ENCODE measurements at places on chromosomes 13 and 19.

DNA sequence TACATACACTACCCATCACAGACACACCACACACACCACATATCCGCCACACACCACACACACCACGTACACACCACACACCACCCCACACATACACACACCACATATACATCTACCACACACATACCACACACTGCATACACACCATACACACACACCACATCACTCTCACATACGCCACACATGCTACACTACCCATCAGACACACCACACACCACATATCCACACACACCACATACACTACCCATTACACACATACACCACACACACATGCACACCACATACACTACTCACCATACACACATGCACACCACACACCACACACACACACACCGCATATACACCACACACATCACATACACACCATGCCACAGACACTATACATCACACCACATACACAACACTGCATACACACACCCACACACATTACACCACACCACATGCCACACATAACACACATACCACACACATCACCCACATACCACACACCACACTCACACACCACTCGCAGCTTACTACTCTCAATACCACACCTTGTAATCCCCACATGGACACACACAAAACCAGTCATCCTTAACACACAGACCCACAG, 9.5 kb downstream of the ERFL start:
- no peak for DNase-seq

DNA sequence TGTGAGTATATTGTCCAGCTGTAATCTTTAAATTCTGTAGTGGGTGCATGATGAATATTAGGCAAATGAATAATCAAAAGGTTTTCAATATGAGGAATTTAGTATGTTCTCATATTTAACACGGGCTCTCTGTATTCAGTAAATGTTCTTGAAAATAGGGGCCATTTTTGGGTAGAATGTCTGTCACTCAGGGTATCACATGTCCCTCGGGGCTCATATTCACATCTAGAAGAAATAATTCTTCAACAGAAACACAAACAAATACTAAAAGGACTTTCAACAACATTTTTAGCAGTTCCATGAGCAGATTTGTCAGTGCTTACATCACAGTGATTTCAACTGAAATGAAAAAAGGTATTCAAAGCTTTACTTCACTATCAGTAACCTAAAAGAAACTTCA, 1388.4 kb upstream of the MIR17HG start:
- DNase-seq = no peak

DNA sequence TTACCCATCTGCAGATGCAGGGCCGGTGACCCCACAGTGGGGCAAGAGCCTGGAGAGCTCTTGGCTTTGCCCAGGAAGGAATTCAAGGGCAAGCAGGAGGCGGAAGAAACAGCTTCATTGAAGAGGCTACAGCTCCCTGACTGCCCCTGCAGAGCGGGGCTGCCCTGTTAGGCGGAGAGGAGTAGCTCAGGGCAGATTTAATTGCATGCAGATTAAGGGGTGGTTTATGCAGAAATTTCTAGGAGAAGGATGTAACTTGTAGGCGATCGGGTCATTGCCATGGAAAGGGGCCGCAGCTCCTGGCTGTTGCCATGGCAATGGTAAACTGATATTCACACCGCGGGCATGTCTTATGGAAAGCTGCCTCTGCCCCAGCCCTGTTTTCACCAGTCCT, 94.1 kb downstream of the ATP11A start:
- DNase-seq = no peak

DNA sequence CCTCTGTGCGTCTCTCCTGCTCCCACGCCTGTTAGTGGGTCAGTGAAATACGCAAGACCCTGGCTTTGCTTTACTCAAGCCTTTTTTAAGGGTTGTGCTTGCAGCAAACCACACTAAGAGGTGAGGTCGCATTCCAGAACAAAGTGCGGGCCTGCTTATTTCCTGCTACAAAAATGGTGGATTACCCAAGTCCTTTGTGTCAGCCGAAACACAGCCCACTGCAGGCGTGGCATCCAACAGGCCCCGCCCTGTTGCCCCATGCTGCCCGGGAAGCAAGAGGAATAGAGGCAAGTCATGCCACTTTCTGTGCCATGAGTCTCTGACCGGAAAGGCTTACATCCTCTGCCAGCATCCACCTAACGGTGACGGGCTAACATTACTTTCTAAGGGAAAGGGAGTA, 7.7 kb upstream of the IRS2 start:
- DNase-seq = no peak

GRCh38 chr13:77055158-77055557, 28.2 kb upstream of the FBXL3 start:
- DNase-seq = no peak

DNA sequence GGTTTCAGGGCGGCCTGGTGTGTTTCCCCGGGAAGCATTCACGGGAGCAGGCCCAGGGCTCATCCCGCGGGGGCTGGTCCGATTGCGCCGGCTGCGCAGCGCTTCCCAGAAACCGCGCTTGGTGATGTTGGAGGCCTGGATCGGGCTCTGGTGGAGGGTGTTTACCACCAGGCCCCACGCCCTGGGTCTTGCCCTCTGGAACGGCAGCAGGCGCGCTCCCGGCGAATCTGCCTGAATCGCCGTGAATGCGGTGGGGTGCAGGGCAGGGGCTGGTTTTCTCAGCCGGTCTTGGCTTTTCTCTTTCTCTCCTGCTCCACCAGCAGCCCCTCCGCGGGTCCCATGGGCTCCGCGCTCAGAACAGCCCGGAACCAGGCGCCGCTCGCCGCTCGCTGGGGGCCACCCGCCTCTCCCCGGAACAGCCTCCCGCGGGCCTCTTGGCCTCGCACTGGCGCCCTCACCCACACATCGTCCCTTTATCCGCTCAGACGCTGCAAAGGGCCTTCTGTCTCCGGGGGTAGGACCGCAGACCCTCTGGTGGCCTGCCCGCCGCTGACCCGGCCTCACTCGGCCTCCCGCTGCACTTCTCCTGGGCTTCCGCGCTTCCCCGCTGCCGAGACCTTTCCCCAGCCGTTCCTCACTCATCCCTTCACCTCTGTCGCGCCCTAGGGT, 69.4 kb upstream of the GJB6 start:
- no peak for DNase-seq

DNA sequence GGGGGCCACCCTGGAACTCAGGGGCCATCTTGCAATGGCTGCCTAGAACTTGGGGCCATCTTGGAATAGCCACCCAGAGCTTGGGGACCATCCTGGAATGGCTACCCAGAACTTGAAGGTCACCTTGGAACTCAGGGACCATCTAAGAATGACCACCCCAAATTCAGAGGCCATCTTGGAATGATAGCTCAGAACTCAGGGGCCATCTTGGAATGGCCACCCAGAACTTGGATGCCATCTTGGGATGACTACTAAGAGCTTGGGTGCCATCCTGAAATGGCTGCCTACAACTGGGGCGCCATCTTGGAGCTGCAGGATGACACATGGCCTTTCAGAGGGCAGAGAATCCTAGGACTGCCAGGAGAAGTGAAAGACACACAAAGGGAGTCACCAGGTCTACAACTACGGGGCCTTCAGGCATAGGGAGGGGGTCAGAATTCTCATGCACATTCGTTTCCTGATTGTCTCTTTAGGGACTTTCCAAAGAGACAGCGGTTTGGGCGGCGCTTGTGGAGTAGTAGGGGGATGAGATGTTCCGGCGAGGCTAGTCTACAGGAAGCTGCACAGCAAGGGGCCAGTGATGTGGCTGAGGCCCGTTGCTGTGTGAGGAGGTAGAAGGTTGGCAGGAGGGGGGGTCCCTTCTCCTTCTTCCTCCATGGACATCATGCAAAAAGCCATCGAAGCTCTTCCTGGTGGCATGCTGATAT, 125.0 kb downstream of the IER2 start:
- no peak for DNase-seq

- no peak for DNase-seq
These were observed 40.8 kb downstream of the IER2 start for GRCh38 chr19:13190781-13191540.

DNA sequence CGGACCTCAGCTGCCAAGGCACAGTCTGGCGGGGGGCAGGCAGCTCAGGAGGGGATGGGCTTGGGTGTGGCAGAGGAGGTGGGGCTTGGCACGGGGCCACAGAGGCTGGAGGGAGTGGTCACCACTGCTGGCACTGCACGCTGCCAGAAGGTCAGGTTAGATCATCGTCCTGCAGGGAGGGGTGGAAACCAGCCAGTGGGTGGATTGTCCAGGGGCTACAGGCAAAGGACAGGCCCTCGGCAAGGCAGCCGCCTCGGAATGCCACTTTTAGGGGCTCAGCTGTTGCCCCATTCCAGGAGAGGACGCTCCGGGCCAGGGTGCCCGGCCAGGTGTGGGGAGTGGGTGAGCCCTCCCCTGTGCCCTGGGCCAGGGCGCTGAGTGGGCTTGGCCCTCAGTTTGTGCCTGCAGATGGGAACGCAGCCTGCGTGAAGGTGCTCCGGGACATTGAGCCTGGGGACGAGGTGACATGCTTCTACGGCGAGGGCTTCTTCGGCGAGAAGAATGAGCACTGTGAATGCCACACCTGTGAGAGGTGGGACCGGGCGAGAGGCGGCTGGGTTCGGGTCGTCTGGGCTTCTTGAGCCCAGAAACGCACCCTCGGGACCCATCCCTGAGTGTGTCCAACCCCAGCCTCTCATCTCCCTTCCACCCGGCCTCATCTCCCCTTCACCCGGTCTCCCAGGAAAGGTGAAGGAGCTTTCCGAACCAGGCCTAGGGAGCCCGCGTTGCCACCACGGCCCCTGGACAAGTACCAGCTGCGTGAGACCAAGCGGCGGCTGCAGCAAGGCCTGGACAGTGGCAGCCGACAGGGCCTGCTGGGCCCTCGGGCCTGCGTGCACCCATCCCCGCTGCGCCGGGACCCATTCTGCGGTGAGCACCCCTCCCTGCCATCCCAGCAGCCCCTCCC, 6.4 kb downstream of the KMT5C start:
- no peak for DNase-seq

DNA sequence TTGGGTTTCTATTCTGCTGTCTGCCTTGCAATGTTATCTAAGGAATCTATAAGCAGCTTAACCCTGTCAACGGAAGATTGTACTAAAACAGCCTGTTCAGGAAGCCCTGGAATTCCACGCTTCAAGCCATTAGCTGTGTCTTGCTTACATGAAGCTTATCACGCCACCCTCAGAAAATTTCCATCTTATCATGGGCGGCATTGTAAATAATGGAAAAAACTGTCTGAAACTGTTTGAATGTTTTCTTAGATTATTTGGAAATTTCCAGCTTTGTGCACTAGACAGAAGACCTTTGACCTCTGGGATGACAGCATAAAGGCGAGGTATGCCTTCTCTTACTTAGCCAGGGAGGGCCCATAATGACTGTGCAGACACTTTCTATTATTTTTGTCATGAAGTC, 319.7 kb downstream of the KCNRG start:
- DNase-seq = no peak

GRCh38 chr13:75079226-75079625, 402.7 kb downstream of the TBC1D4 start:
- DNase-seq = no peak

DNA sequence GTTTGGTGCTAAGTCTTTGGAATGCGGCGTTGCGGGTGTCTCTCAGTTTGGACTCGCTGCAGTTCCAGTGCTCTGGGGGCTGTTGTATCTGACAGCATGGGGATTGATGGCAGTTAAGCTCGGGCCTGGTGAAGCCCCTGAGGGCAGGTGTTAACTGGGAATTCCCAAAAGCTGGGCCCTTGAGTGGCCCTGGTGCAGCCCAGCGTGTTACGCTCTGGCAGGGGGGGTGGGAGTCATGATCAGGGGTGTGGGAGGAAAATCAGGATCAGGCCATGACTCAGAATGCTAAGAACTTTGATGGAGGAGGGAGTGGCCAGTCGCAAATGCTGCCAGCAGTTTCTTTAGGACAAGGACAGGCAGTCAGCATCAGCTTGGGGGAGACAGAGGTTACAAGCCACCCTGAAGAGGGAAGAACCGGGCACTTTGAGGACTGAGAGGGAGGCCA, 19.6 kb downstream of the AP2A1 start:
- no peak for DNase-seq

GRCh38 chr19:31676271-31677004, 327.2 kb upstream of the TSHZ3 start:
- no peak for DNase-seq

DNA sequence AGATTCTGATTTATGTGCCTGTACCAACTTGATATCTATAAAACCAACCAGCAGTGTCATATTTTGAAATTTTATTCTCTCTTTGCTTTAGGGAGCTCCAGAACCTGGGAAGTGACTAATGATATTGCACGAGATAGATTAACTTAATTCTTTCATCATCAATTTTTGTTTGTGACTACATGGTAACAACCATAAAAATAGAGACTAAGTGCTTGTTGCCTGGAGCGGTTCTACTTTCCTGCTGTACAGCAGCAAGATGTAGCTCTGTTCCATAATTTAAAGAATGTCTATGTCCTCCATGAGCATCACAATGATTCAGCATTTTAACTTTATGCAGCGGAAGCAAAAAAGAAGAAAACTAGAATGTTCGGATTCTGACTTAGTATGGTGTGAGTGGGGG, 275.6 kb downstream of the KLF5 start:
- DNase-seq = no peak

GRCh38 chr19:33950091-33950750, 153.6 kb downstream of the KCTD15 start:
- DNase-seq = no peak

GRCh38 chr19:8393871-8394250, 3.7 kb downstream of the RAB11B start:
- DNase-seq = no peak

DNA sequence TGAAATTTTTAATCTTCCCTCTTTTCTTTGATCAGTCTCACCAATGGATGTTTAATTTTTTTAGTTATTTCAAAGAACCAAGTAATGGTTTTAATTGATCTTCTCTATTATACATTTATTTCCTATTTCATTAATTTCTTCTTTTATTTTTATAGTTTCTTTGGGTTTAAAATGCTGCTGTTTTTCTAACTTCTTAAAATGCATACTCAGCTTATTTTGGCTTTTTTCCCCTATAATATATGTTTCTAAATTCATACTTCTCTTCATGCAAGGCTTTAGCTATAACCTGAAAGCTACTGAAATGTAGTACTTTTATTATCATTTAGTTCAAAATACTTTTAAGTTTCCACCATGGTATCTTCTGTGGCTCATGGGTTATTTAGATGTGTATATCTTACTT, 53.9 kb downstream of the ANKRD10 start:
- no peak for DNase-seq

DNA sequence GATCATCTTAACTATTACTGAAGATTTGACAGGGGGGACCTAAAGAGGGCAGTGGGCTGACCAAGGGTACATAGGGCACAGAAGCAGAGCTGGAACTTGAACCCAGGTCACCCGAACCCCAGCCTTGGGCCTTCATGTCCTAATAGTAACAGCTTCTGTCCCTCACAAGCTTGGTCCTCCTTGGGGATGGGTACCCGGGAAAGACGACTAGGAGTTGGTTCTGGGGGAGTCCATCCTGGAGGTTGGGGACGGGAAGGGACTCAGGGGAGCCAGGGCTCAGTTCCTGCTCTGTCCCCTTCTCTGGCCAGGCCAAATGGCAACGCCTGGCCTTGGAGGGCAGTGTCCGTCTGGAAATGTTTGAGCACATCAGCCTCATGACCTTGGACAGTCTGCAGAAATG, 39.6 kb upstream of the CYP4F8 start:
- no peak for DNase-seq

GRCh38 chr13:43297967-43298678, 274.7 kb downstream of the DNAJC15 start:
- no peak for DNase-seq

GRCh38 chr19:18776736-18777135, 14.4 kb downstream of the COMP start:
- DNase-seq = no peak

GRCh38 chr19:44723952-44724319, 24.6 kb upstream of the BCL3 start:
- DNase-seq = peak; percentile 57

All from stimulated activated CD4-positive, alpha-beta T cell treated with anti-CD3 and anti-CD28 coated beads, TNF-alpha, amount 100 ng/mL, for 24 hours (primary cell).